NCI-H187 (cell line): ENCODE measurements at places on chromosomes 1 and 21.

DNA sequence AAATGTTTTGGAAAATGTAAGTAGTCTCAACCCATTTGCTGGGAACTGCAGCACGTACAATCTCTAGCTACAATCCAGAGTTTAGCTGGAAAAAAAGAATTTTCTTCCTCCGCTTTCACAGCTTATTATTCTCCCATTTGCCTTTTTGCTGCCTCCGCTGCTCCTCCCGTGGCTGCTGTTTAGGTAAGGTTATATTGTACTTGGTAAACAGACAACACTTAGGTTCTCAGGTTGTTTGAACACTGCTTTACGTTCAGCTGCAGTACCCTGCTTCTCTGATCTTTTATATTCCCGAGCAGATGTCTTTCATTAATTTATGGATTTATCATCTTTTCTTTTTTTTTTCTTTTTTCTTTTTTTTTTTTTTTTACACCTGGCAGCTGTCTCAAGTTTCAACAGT, 14.3 kb downstream of the PROX1 start:
- no peak for DNase-seq

DNA sequence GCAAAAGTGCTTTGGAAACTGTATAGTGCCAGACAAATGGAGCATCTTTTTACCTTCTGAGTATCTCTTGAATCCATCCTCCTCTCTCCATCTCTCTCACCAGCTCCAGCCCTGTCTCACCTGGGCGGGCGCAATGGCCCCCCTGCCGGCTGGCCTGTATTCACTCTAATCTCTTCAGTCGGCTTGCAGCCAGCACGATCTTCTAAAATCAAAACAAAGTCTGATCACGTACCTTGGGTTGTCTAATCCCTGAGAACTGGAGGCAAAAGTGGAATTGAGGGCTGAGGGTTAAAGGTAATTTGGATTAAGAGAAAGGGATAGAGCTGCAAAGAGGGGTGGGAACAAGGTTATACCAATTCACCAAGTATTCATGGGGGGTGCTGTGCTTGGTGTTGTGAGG, 46.0 kb upstream of the LRRN2 start:
- no peak for DNase-seq

GRCh38 chr1:32716312-32717148, 14.0 kb upstream of the SYNC start:
- peak; percentile 98 for DNase-seq

DNA sequence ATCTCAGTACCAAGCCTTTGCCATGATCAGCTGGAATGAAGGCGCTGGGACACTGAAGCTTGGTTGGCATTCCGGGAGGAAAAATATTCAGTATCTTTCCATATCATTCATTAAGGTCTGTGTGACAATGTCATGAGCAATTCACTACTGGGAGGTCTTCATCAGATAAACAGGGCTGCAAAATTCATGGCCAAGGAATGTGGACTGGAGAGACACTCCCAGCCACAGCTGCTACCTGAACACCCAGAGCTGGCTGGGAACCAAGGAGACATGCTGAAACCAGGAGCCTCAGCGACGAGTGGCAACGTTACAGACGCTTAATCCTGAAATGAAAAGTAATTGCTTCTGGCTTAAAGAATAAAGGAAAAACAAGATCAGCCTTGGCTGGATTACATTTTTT, 30.6 kb upstream of the DDAH1 start:
- DNase-seq = no peak

DNA sequence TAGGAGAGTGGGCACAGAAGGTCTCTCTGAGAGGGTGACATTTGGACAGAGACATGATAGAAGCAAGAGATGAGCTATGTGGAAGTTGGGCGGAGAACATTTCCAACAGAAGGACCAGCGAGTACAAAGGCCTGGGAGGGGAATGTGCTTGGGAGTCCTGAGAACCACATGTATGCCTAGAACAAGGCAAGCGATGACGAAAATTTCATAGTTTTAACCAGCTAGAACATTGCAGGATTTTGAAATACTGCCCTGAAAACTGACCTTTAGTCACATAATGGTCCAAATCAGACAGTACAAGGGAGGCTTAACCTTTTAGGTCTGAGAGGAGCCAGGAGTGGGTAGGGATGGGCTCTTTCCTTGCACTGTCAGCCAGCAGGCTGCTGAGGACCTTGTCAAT, 68.0 kb downstream of the MRPS6 start:
- DNase-seq = no peak

- no peak for DNase-seq
Observed at GRCh38 chr1:232328486-232329102, 301.3 kb downstream of the SIPA1L2 start.

DNA sequence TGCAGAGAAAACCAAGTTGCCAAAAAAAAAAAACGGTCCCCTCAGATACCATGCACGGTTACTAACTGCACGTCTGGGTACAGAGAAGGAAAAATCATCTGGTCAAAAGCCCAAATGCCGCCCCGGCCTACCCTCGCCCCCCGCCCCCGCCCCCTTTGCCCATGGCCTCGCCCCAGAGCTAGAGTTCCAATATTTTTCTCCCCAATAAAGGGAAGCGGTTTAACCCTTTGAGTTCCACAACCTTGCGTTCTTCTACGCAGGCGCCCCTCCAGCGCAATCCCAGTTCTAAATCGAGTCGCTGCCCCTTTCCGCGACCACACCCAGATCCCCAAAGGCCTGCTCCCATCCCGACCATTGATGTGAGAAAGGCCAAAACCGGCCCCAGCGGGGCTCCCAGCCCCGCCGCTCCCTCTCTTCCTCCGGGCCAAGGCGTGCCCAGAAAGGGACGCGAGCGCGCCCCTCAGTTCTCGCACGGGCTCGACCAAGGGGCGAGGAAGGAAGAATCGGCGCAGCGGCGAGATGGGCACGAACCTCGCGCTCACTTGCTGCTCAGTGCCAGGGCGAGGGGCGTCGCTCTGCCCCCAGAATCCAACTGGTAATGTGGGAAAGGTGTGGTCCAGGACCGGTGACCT, 797 bp downstream of the WDR47 start:
- DNase-seq = no peak

DNA sequence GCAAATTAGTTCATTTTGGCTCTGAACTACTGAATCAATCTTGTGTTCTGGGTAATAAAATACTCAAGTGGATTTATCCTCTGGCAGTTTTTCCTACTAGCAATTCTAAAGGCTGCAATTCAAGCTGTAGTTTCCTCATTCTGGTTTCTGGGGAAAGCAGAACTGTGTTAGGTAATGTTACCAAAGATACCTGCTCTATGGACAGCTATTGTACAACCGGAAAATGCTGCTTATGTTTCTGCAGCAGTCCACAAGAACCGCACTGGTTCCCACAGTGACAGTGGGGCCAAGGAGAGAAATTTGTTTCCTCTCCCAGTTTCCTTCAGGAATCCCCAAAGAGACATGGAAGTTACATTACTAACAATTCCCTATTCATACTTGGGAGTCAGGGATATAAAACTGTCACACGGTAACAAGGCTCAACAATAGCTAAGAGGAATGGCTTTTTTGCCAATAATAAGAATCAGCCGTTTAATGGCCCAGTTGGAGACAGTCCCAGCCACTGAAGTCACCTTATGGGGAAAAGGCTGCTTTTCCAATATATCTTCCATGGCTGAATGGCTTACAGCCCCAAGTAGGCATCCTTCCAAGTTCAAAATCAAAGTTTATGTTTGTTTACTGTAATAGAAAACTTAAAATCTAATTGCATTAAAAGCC, 52.6 kb downstream of the PCNX2 start:
- DNase-seq = no peak

GRCh38 chr1:228062085-228062791, 20.3 kb upstream of the ARF1 start:
- no peak for DNase-seq

- no peak for DNase-seq
Observed at GRCh38 chr1:229152311-229152710, 118.6 kb upstream of the RAB4A start.

DNA sequence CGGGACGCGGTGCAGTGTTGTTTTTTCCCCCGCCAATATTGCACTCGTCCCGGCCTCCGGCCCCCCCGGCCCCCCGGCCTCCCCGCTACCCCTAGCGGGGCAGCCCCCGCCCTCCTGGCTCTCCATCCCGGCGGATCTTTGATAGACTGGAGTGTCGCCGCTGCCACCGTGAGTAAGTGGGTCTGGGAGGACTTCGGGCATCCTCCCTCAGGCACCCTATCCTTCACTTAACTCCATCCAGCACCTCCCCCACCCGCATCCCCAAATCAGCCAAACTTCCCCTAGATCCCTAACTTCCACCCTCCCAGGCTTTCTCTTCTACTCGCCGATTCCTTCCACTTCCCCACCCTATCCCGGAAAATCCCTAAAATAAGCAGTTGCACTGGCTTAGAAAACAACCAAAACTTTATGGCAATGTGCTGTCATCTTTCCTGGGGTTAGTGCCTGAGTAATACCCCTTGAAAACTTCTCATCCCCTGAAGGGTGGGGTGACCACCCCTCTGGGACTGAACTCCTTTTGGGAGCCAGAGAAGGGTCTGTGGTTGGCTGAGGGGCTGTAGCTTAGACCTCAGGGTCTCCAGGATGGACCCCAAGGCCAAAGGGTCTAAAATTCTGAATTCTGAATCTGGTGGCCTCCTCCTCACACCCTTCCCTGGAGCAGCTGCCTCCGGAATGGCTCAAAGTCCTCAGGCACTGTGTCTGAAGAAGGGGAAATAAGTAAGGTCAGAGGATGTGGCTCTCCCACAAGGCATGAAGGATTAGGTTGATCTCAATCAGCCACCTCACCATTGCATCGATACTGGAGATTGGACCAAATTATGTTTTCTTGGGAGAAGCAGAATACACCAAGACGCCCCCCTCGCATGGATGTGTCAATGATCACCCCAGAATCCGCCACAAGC, 12.2 kb downstream of the THBS3 start:
- DNase-seq = no peak

DNA sequence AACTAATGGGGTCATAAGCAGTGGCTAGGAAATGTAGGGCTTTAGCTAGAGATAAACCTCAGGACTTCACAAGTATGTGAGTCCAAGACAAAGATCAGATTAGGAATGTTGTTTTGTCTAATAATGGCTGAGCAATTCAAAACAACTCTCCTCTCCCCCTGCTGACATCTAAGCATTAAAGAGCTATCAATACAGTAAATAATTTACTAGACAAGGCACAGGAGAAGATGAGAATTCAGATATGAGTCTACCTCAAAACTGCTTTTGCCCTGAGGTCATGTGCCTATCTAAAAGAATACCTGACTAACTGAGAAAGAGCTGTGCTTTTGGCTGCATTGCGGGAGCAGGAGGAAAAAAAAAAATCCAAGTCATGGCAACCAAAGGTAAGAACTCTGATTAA, 86.8 kb downstream of the SPATA17 start:
- no peak for DNase-seq

DNA sequence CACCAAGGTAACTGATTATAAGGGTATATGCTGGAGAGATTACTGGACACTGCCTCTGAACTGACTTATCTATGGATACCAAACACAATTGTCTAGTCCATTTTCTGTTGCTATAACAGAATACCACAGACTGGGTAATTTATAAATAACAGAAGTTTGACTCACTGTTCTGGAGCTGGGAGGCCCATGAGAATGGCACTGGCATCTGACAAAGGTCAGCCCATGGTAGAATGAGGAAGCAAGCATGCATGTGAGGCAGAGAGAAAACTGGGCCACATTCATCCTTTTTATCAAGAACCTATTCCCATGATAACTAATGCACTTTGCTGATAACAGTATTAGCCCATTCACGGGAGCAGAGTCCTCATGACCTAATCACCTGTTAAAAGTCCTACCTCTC, 37.4 kb downstream of the FCER1A start:
- DNase-seq = no peak

DNA sequence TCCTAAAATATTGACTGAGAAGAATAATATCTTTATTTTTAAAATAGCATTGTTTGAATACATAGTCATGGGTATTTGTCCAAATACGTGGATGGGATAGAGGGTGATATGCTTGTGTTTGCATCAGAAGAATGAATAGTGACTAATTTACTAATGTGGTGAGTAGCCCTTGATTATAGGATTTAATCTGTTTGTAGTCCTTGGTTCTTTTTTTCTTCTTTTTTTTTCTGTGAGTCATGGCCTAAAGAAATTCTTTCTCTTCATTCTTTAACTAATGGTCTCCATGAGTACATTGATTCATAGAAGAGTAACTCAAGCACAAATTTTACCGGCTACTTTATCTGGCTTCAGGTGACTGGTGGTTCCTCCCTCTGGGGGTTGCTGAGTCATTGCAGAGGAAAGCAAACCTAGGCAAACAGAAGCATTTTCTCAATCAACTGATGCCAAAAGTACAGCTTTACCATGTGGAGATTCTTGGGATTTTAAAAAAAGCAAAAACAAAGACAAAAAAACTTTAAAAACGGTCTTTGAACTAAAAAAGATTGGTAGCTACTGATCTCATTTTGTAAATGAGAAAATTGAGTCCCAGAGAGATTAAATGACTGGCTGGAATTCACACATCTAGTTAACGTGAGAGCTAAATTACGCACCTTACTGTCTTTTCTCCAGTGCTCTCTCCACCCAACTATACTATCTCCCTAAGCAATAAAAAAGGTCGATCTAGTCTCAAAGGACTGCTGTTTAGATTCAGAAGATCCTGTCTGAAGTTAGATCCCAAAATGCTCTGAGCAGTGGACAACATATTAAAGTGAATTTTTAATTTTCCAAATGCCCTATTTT, 40.5 kb downstream of the AK5 start:
- no peak for DNase-seq

- no peak for DNase-seq
Observed at GRCh38 chr1:234270581-234271242, 102.5 kb upstream of the COA6 start.

GRCh38 chr1:218357893-218358232, 12.7 kb downstream of the TGFB2 start:
- no peak for DNase-seq

DNA sequence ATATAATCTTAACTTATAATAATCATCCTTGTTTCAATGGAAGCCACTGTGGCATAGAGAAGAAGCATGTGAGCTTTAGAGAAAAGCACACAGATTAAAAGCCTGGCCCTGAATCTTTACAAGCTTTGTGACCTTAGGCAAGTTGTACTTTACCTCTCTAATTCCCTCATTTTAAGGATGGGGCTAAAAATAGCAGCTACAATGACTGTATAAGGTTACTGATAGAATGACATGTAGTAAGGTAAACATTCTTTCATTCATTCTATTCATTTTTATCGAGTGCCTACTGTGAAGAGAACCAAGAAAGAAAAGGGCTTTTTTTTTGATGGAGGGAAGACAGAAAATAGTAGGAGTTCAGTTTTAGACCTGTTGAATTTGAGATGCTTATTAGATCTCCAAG, 25.6 kb downstream of the CDKN2C start:
- DNase-seq = no peak

DNA sequence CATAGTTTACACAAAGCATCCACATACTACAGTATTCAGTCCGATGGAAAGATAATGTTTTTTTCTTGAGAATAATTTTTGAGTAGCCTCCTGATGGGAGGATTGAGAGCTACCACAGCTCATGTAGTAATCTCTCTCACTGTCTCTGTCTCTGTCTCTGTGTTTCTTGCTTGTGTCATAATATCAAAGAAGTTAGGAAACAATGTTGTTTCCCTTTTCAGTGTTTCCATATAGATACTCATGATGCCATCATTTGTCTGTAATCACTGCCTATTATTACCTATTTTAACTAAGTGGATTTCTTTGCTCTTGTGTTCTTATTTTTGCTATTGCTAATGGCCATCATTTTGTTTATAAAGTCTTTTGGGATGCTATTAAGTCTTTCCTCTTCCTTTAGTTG, 367.7 kb downstream of the NEGR1 start:
- DNase-seq = no peak

- DNase-seq = no peak
Observed at GRCh38 chr1:152946248-152946647, 758 bp upstream of the SPRR5 start.
